Upper lobe of left lung (tissue), 6 donors: ENCODE measurements at places on chromosomes 6 and 20. TPM values are rescaled to one million over a fixed set of nuclear protein-coding genes. Genes with fewer than 3 reads are reported as not detected.

The ACSS1 gene
- total RNA-seq: 39.7 TPM

The C6orf58 gene
- total RNA-seq: not detected

The HLA-DMB gene
- total RNA-seq: 233 TPM

The CDH26 gene
- total RNA-seq: 13.9 TPM

The WFDC13 gene
- not detected for total RNA-seq

The TNNC2 gene
- 0.80 TPM for total RNA-seq

The GUCA1A gene
- total RNA-seq: not detected

The KPNA5 gene
- 5.2 TPM for total RNA-seq

The WFDC10B gene
- 1.8 TPM for total RNA-seq

The CLIC5 gene
- 162 TPM for total RNA-seq

The MATN4 gene
- total RNA-seq: 0.30 TPM

The MRPL14 gene
- 107 TPM for total RNA-seq

The CNR1 gene
- 16.6 TPM for total RNA-seq

The RNF39 gene
- 3.3 TPM for total RNA-seq

The DOK5 gene
- total RNA-seq: not detected

The SRMS gene
- total RNA-seq: not detected
